ENCODE measurements at places on chromosomes 6 and 20. TPM values are rescaled to one million over a fixed set of nuclear protein-coding genes. Genes with fewer than 3 reads are reported as not detected.
A peak's percentile ranks its signal among the peaks of the same experiment; 100 is the strongest.

GRCh38 chr20:33177866-33178265 is 9.9 kb downstream of the BPIFA2 start:
- DNase-seq = no peak

DNA sequence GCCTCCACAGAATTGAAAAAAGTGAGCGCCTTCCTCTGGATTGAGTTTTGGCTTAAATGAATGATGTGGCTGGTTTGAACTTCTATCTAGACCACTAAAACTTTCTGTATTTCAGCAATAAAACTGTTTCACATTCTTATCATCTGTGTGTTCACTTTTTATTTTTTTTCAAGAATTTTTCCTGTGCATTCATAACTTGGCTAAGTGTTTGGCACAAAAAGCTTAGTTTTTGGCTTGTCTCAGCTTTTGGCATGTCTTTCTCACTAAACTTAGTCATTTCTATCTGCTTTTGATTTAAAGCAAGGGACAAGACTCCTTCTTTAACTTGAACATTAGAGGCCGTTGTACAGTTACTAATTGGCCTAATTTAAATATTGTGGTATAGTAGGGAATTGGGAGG is 1015.1 kb downstream of the EPHA7 start:
- DNase-seq = no peak

The WFDC12 gene
- not detected for total RNA-seq

GRCh38 chr6:160110586-160111123 is 11.0 kb upstream of the SLC22A1 start:
- no peak for DNase-seq

DNA sequence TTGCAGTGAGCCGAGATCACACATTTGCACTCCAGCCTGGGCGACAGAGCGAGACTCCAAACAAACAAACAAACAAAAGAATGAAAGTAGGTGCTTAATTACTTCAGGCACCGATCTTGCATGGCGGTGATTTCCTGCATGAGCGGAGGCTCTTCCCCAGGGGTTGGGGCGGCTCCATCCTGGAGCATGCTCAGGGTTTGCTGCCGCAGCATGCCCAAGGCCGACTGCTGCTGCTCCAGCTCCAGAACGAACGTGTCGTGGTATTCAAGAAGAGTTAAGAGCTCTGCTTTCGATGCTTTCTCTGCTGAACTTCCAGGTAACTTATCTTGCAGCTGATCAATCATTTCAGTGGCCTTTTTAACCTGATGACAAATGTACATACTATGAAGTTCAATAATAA is 313.8 kb downstream of the SYNE1 start:
- no peak for DNase-seq

The MAP3K7 gene
- 27.9 TPM for total RNA-seq

DNA sequence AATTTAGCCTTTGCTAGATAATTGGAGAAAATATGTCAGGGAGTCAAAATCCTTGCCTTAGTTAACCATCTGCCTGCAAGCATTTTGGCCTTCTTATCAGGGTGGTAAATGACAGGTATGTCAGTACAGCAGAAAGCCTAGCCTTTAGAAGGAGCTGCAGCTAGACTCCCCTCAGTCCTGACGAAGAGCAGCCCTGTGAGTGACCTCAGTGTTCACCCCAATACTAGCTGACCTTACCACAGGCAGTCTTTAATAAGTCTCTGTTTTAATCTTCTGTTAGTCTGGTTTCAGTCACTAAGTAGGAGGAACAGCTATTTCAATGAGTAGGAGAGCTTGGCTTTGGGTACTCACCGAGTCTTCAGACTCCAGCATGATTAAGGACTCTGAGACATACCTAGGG is 340.0 kb upstream of the FLRT3 start:
- no peak for DNase-seq

The TFAP2D gene
- not detected for total RNA-seq

GRCh38 chr20:23205211-23205610 is 119.1 kb upstream of the CD93 start:
- DNase-seq = no peak

The GTSF1L gene
- total RNA-seq = not detected

DNA sequence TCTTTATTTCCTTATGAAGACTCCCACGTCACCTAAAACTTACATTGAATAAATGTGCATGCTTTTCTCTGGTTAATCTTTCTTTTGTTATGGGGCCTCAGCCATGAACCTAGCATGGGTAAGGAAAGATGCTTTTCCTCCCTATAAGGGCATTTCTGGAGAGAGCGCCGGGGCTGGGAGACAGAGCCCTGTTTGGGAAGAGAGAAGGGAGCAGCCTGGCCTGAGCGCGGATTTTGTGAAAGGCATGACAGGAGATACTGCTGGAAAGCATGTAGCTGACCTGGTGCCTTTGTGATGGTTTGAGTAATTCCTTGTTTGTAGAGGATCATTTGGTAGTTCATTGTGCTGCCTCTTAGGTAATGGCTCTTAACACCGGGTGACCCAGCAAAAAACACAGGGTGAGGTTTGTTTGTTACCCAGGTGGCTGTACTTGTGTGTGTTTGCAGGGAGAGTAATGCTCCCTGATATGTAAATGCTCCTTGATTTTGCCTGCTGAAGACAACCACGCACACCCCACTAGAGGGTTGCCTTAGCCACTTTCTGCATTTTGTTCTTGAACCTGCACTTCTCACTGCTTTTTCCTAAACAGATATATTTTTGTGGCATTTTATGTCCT is 59.2 kb downstream of the ANKRD6 start:
- no peak for DNase-seq

- DNase-seq = no peak
Measured at GRCh38 chr20:12171923-12172524, 254.3 kb downstream of the BTBD3 start.

The OPRL1 gene
- 1.1 TPM for total RNA-seq

The PBOV1 gene
- not detected for total RNA-seq

DNA sequence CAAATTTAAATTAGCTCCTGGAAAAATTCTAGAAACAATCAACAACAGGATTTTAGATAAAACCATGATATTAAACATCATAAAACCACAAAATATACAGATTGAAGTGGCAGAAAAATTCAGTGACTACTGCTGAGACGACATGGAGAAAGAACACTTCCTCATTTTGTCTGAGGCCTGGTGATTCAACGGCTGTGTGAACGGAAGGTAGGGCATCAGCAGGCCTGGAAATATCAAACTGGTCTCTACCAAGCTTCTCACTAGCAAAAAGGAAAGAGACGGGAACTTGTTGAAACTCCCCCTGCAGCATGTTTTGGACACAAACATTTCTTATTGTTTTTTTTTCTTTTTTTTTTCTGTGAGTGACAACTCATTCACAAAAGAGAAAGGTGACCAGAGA is 58.0 kb upstream of the AHI1 start:
- no peak for DNase-seq

The TNNC2 gene
- not detected for total RNA-seq

DNA sequence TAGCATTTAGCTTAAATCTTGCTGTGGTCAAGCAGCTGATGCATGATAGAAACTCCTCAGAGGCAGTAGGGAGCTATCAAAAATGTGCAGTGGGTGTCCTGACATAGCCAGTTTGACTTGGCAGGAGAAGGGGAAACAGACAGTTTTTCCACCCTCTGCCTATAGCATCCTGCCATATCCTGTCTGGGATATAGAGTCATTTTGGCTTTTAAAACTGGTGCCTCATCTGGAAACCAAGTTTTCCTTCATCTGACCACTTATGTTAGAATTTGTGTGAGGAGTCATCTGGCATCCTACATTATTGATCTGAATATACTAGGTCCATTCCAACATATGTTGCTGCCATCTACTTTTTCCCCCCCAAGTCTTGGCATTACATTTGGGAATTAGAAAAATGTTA is 284.1 kb downstream of the CD109 start:
- DNase-seq = no peak

- no peak for DNase-seq
Measured at GRCh38 chr20:50717974-50718761, 13.2 kb upstream of the PARD6B start.

The MACROD2 gene
- total RNA-seq = 1.3 TPM

DNA sequence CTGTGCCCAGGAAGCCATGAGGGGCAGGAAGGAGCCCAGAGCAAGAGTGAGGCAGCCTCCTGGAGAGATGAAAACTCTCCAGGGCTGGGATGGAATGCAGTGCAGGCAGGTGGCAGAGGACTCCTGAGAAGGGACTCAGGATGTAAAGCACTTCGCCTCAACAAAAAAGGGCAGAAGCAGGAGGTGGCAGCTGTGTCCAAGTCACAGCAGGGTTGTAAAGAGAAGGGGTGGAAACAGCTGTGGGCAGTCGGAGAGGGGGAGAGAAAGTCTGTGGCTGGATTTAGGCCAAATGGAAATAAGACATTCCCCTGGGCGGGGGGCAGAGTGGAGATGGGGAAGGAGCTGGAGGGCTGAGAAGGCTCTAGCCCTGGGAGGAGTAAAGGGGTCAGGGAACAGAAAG is 34.9 kb downstream of the CYP21A2 start:
- no peak for DNase-seq

DNA sequence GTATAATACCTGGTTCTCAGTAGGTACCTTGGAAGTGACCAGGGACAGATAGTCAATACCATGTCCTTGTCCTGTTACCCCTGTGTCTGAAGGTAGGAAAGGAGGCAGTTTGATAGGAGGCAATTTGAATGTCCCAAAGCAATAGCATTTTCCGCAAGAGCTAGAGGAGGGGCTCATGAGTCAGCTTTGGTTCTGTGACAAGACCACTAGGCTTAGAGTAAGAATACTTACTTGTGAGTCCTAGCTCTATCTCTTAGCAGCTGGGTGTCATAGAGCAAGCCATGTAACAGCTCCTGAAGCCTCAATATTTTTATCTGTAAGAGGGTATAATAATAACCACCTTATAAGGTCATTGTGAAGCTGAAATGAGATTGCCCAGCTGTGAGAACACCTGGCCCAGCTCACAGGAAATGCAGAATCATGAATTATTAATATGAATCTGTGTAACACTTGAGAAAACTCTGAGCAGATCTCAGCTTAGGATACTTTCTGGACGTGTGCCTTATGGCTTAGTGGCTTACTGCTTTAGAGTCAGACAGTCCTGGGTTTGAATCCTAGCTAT is 58.6 kb downstream of the DAAM2 start:
- no peak for DNase-seq

The RAD21L1 gene
- 0.36 TPM for total RNA-seq

The PTPRT gene
- total RNA-seq = not detected

DNA sequence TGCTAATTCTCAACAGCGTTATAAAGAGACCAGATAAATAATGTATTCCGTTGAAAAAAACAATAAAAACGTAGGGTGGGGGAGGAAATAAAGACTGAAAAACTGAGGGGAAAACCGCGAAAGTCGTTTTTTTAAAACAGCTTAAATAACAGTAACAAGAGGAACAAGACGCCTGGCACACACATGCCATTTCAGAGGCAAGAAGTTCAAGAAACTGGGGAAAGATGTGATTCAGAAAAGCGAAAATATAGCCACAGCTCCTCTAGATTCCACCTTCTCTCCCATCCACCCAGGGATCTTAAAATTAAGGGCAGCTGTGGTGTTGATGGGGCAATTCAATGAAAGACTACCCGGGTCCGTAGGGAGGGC is 1.3 kb downstream of the EPB41L2 start:
- DNase-seq = no peak

DNA sequence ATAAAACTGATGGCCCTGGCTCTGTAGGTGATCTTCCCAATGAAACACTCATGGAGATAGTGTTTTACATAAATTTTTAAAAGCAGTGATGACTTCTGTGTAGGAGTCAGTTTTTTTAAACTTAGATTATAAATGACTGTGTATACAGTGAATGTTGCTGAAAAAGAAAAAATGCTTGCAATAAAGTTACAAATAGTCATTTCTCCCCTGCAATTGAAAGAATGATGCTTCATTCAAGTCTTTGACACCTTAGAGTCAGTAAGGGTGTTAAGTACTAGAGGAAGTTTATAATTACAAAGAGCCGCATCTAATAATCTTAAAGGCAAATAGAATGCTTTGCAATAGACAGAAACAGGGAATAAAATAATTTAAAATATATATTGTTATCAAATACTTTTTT is 27.6 kb downstream of the ZNF292 start:
- no peak for DNase-seq

The HMGCLL1 gene
- not detected for total RNA-seq

DNA sequence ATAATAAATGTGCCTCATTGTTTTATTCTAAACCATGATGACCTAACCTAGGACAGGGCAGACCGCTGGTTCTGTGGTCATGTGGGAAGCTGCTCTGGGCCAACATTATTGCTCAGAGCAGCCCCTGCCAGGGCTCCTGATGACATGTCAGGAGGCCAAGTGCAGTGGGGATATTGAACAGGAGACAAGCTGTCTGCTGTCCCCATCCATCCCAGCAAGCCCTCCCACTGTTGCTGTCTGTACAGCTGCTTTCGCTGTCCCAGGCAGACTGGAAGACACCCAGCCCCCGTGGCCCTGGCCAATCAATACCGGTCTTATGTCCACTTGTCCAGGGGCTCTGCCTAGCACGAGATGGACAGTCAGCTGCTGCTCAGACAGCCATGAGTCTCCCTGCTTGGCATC is 43.2 kb upstream of the FNDC1 start:
- no peak for DNase-seq

DNA sequence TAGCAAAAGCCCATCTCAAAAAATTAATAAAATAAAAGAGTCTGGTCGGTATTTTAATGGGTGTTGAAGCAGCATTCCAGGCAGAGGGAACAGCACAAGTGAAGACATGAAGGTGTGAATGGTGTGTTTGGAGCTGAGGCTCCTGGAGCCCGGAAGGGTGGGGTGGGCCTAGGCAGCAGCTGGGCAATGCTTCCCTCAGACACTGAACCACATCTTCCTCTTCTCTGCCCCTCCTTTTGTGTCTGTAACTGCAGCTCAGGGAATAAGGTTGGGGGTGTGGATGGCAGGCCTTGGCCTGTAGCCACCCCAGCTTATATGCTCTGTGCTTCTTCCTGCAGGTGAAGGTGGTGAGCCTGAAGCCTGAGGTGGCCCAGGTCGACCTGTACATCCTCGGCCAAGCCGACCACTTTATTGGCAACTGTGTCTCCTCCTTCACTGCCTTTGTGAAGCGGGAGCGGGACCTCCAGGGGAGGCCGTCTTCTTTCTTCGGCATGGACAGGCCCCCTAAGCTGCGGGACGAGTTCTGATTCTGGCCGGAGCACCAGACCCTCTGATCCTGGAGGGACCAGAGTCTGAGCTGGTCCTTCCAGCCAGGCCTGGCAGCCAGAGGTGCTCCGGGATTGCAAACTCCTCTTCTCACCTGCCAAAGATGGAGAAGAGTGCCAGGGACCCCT is 26.6 kb downstream of the POFUT1 start:
- DNase-seq = no peak

GRCh38 chr6:39451831-39452230 is 129.3 kb upstream of the KCNK16 start:
- DNase-seq = no peak

The SLC35D3 gene
- total RNA-seq = not detected

The KHDRBS2 gene
- total RNA-seq = not detected

DNA sequence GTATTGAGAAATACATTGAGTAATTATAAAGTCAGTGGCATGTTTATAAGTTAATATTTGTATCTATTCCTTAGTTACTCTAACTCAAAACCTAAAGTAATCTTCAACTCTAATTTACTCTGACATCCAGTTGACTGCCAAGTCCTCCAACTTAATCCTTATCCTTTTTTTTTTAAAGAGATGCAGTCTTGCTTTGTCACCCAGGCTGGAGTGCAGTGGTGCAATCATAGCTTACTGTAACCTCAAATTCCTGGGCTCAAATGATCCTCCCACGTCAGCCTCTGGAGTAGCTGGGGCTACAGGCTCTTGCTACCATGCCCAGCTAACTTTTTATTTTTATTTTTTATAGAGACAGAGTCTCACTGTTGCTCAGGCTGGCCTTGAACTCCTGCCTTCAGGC is 24.4 kb downstream of the PTPN1 start:
- peak; percentile 89 for DNase-seq

All from HFFc6 (cell line).